ENCODE measurements at places on chromosomes 11 and 22.

DNA sequence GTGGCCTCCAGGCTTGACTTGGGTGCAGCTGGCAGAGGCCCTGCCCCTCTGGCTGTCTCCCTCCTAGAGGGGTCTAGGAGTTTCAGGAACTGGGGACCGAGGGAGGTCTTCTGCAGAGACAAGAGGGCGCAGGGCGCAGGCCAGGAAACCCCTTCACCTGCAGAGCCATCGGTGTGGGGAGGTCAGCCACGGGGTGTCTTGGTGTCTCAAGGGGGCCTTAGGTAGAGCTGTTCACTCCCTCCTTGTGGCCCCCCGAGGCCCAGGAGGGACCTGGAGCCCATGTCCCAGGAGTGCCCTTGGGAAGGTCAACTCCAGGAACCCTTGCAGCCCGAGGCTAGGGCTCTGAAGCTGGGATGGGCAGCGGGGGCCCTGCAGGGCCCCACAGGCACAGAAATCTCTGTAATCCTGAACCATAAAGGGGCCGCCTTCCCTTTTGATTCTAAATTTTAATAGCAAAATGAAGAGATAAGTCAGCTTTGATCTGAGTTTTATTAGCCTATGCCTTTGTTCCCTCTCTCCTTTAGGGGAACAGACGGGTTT is 31.4 kb upstream of the TH start:
- DNase-seq = no peak

GRCh38 chr11:17901481-17901880 is 111.4 kb downstream of the SERGEF start:
- DNase-seq = no peak

DNA sequence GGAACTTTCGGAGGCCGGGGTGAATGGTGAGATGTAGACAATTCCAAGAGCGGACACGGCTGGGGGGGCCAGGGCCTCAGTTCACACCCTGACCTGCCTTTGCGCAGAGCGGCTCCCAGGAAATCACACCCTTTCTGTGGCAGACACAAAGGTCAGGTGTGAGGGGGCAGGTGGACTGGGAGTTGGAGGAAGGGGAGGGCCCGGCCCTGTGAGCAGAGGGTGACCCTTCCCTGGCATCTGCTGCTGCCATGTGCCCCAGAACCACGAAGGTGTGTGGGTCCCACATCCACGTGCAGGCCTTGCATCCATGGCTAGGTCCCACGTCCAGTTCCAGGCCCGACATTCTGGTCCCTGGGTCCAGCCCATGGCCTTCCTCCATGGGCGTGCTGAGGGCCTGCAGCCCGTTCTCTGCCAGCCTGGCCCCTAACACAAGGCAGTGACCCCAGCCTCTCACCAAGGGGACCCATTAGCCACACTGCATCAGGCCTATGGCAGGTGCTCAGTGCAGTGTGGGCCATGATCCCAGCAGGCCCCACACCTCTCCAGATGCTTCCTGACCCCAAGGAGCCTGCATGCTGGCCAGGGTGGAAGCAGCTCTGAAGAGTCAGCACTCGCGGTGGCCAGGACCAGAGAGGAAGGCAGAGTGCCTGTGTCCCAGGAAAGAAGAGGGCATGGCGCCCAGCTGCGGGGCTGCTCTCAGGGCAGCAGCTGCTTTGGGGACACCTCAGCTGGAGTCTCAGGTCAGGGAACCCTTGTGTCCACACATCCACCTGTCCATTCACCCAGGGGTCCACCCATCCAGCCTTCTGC is 18.9 kb upstream of the PIM3 start:
- no peak for DNase-seq

DNA sequence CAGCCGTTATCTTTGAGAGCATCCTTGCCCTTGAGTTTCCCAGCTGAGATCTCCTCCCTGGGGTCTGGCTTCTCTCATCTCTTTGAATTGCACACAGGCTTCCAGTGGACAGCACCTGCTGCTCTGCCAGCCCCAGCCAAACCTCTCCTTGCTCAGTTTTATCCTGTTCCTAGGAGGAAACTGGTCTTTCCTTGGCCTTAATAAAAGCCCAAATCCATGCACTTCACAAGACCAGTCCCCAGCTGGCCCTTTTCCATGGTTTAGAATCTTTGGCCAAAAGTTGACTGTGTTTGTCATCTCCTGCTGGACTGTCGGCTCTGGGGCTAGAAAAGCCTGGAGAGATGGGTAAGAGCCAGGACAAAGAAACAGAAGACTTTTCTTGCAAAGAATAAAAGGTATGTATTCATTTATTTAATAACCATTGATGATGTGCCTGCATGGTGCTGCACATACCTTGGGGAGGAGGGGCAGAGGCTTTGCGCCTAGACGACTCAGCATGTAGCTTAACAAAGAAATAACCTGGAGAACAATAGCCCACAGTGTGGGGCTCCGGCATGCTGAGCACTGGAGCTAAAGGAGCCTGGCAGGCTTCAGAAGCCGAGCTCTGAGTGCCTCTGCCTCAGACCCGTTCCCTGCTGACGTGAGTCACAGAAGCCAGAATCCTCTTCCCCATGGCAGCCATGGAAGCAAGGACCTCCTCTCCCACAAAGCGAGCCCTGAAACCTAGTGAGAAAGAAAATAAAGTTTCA is 319.3 kb upstream of the B3GAT1 start:
- DNase-seq = no peak

- DNase-seq = peak; percentile 30
Observed at GRCh38 chr11:12149672-12150225, 39.4 kb downstream of the MICAL2 start.

GRCh38 chr22:27318516-27318915 is 483.0 kb downstream of the MN1 start:
- DNase-seq = no peak

DNA sequence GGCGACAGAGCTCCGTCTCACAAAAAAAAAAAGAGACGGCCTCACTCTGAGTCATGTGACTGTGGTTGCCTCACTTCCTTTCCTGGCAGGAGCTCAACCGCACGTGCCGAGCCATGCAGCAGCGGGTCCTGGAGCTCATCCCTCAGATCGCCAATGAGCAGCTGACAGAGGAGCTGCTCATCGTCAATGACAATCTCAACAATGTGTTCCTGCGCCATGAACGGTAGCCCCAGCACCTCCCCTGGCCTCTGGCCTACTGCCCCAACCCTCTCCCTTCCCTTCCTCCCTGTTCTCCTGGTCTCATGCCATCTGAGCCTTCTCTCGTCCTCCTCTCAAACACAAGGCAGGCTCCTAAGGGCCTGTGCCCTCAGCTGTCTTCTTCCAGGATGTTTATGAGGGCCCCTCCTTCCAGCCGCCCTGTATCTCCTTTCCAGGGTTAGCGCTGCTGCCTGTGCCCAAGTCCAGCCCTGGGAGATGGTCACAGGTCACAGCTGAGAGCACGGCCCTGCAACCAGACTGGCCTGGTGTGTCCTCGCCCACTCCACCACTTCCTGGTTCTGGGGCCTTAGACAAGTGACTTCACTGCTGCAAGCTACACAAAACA is 30.7 kb downstream of the TOM1 start:
- peak; percentile 65 for DNase-seq

DNA sequence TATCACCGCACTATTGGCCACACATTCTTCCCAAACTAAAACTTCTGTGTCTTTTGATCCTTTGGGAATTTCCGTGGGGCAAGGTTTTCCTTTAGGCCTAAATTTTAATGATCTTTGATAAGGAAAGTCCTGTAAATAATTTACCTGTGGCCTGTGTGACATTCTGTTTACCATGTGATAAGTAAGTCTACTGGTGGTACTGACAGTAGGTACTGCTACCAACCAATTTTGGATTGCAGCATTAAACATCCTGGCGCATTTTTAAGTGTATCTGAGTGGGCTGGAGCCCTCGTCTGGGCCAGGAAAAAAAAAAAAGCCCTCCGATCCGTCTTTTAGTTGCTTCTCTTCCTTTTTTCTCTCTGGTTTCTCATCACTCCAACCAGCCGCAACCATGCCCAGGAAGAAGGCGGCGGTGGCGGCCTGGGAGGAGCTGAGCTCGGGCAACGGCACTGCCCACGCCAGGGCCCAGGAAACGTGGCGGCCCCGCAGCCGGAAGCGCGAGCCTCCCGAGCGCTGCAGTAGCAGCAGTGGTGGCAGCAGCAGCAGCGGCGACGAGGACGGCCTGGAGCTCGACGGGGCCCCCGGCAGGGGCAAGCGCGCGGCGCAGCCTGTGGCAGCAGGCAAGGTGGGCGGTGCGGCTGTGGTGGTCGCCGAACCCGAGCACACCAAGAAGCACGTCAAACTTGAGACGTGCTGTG is 33.6 kb downstream of the ASRGL1 start:
- DNase-seq = no peak

GRCh38 chr11:68423481-68423880 is 37.1 kb upstream of the PPP6R3 start:
- no peak for DNase-seq

DNA sequence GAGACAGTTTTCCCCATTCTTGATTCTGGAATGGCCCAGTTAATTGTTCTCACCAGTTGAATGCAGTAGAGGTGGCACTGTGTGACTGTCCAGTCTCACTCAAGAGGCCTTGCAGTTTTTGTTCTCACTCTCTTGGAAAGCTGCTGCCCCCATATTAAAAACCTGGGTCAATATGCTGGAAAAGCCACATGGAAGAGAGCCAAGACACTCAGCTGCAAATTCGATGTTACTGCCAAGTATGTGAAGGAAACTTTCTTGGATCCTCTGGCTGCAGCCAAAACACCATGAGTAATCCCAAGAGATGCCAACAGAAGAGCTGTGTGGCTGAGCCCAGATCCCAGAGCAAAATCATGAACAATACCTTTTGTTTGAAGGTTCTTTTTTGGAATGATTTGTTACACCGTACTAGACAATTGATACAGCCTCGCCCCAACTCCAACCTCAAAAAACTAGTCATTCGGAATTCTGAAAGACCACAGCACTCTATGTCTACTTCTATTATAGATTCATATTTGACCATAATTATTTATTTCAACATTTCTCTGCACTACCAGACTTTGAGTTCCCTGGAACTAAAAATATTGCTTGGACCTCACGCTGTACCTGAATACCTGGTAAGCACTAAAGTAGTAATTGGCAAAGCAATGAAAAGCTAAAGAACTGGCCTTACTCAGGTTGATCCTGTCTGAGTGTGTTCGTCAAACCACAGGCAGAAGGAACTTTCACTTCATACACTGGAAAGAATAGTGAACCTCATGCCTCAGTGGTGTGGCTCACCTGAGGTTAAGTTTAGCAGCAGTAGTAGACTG is 378.8 kb downstream of the ETS1 start:
- no peak for DNase-seq

GRCh38 chr11:1893581-1894359 is 2.1 kb upstream of the PRR33 start:
- no peak for DNase-seq

DNA sequence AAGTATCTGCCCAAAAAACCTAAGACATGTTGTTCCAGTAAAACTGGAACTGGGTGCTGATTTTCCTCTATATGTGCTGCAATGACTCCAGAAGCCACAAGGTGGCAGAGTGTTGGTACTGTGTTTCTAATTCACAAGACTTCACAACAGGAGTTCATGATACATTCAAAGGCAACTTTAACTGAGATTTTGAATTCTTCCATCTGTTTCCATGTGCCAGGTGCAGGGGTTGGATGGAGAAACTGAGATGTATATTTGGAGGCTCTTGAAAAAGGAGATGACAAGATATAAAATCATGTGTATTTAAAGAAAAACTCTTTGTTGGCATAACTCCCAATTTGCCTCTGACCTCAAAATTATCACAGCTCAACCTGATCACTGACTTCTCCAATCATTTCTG is 1098.6 kb upstream of the CCDC90B start:
- peak; percentile 3 for DNase-seq

- no peak for DNase-seq
Observed at GRCh38 chr11:130721736-130722135, 194.5 kb downstream of the SNX19 start.

- DNase-seq = no peak
Observed at GRCh38 chr11:77244277-77245027, 57.0 kb downstream of the GDPD4 start.

DNA sequence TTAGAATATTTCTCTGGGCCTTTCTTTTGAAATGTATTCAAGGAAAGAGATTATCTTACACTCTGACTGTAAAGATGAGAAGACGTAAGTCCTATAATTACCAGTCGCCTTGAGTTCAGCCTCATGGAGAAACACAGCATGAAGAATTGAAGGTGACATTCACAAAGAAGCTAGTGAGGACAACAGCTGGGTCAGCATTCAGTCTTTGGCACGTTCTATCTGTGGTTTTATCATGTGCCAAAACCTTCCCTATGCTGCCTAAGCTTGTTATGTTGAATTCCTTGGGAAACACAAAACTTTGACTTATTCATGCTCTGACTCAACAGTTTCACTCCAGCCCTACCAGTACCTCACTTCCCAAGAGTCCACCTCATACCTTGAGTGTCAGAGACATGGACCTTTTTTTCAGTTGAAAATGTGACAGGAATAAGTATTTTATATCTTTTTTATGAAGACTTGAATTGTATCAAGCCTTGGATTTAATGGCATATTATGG is 198.8 kb upstream of the KIRREL3 start:
- DNase-seq = no peak

DNA sequence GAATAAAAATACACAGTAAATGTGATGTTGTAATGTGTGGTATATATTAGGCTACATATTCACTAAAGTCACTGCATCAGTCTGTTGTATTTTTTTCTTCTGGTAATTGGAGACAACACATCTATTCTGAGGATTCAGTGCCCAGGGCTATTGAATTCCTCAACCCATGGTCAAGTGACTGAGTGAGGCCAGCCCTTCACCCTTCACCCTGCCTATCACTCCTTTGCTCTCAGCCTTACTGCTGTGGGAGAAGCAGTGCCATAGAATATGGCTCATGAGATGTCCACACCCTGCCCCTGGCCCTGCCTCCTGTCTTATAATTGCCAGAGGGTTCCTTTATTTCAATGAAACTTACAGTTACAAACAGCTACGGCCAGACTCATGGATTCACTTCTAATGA is 295.6 kb downstream of the NTM start:
- DNase-seq = no peak

DNA sequence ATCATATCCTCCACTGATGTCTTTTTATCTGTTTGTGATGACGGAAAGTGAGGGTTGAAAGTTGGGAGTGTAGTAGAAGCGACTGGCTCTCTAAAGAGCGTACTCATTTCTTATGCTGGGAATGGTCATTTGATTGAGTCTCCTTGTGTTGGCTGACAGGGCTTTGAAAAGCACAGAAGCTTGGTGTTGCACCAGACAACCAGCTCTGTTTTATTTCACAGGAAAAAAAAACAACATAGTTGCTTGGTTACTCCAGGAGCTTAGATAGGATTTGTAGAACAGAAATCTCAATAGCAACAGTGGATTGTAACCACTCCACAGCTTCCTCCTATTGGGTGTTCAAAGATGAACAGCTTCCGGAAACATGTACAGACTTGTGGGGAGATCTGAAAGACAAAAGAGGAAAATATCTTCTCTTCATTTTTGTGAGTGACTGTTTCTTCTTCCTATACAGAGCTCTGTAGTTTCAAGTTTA is 2.7 kb downstream of the RBM14 start:
- no peak for DNase-seq

GRCh38 chr11:43419460-43419859 is 60.7 kb downstream of the TTC17 start:
- peak; percentile 6 for DNase-seq
